Lower leg skin (tissue), 4 donors: ENCODE measurements at places on chromosomes 12 and 14. TPM values are rescaled to one million over a fixed set of nuclear protein-coding genes. Genes with fewer than 3 reads are reported as not detected.

- DNase-seq, result no peak
Measured at GRCh38 chr12:6049587-6049986, 74.9 kb downstream of the VWF start.

RTL1 gene
- total RNA-seq, result not detected

GRCh38 chr12:117518594-117519270 lies 157.3 kb upstream of the NOS1 start:
- no peak for DNase-seq

- DNase-seq, result no peak
Measured at GRCh38 chr14:70380824-70381223, 21.3 kb upstream of the COX16 start.

DNA sequence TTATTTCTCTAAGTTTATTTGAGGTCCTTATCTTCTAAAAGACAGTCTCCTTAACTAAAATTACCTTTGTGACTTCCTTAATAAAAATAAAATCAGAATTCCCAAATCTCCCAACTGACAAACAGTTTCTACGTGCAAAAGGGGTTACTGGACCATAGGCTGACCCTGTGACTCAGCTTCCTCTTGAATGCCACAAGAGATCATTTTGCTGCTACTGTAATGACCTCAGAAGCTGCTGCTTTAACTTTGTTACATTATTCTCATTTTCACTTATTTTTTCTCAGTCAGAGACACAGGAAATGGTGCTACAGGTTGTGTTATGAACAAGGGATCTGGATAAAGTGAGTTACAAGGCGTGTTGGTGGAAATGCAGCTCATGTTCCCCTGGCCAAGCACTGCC lies 132.2 kb upstream of the TMTC2 start:
- no peak for DNase-seq

VAMP1 gene
- total RNA-seq, result 6.6 TPM

ISCA2 gene
- total RNA-seq, result 4.1 TPM

DNA sequence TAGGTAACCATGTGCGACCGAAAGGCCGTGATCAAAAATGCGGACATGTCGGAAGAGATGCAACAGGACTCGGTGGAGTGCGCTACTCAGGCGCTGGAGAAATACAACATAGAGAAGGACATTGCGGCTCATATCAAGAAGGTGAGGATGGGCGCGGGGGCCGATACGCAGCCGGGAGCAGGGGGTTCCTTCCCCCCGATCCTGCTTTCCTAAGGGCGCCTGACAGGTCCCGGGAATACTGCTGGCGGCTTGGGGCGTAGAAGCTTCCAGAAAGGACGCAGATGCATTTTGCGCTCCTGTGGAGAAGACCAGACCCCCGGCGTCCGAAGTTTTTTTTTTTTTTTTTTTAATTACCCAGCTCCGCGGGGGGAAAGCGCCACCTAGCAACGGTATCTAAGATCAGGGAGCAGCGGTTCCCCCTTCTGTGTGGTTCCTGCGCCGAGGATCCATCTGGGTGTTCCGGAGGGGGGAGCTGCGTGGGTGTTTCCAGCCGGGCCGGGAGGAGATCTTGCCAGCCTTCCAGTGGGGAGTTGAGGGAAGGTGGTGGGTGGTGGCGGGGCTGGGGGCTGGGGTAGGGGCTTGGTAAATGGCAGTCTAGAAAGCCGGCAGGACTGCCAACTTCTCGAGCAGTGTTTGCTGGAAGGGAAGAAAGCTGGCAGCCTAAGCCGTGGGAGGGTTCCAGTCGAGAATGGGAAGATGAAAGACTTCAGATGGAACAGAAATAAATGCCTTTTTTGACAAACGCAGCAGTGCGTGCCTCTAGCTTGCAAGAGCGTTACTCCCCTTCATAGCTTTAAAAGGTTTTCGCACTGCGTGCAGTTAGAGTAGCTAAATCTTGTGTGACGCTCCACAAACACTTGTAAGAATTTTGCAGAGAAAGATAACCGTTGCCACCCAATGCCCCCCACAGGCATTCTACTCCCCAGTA lies 764 bp downstream of the DYNLL1 start:
- DNase-seq, result peak; percentile 92

DNA sequence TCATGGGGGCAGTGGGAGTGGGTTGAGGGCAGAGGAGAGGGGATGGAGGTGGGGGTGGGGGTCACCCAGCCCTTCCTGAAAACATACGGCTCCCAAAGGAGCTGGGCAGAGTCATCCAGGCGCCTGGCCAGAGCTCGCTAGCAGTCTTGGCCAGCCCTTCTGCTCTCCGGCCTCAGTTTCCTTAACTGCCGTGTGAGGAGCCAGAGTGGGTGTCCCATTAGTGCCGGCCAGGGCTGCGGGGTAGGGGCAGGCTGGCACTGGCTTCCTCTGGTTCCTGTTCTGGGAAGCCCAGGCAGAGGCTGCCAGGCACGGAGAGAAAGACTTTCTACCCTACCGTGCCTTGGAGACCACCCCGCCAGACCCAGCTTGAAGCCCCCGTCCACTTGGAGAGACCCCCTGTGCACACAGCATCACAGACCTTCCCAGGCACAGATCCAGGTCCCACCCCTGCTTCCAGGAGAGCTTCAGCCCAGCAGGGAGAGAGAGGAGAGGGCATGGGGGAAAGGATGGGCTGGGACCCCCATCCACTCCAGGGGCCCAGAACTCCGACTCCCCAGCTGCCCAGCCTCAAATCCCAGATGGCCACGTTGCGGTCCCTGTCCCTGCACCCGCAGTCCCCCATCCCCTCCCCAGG lies 93.3 kb downstream of the RFLNA start:
- DNase-seq, result no peak

DNA sequence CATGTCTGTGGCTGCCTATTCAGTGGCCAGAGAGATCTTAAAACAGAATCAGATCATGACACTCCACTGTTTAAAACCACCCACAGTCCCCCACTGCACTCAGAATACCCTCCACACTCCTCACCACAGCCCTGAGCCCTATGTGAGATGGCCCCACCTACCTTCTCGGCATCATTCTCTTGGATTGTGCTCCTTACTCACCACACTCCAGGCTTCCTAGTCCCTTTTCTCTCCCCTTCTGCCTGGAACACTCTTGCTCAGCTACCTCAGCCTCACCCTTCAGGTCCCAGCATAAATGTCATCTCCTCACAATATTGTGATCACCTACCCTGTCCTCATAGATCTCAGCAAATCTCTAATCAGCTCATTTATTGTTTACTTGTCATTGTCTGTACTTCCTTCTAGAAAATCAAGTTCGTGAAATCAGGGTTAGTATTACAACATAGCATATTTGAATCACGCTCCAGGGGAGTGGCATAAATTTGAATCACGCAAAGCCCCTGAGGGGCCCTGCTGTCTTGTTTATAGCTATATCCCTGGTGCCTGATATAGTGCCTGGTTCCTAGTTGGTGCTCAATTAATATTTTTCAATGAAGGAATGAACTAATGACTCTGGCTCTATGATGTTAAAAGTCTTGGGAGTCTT lies 42.8 kb downstream of the SLC35F4 start:
- DNase-seq, result no peak

MSRB3 gene
- 8.0 TPM for total RNA-seq

NKX2-1 gene
- total RNA-seq, result not detected

DNA sequence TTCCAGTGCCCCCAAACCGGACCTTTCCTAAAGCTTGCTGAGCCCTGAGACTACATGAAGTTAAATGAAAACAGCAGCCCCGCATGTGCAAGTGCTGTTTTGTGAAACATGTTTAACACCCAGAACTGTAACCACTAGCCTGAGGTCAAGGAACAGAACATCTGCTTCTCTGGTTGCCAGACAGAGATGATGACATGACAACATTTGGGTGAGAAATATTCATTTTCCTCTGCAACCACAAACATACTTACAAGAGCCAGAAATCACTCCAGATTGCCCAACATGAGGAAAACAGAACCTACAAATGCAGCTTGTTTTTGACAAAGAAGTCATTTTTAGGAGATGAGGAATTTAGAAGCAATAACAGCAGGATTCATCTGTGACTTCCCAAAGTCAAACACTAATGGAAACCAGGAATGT lies 110.4 kb downstream of the BCAT1 start:
- DNase-seq, result no peak

- DNase-seq, result no peak
Measured at GRCh38 chr14:36215217-36215598, 38.7 kb upstream of the PTCSC3 start.

FGF23 gene
- total RNA-seq, result not detected

- no peak for DNase-seq
Measured at GRCh38 chr14:65345266-65345665, 67.3 kb upstream of the FUT8 start.

GRCh38 chr14:101774006-101774795 lies 12.7 kb downstream of the PPP2R5C start:
- DNase-seq, result no peak

DNA sequence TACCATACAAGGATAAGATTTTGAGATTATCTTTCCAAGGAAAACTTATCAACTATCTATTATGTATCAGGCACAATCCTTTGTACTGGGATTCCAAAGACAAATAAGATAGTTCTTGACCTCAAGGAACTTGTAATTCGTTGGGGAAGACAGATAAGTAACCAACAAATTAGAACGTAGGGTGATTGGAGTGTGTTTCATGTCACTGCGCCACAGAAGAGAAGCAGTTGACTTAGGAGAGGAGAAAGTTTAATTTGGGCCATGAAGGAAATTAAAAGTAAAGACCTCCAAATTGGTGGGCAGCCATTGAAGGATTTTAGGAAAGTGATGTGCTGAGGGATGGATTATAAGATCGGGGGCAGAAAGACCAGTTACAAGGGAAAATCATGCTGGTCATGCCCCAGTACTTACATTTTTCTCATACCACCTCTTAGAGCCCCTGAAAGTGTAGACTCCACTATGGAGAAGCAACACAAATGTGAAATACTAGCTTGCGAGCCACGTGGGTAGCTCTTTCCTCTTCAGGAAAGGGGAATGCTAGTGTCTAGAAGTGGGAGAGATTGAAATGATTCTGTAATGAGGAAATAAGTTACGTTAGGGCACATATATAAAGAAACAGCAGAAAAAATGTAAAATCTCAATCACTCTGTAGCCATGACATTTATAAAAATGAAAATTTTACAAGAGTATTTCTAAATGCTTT lies 148.7 kb downstream of the ETV6 start:
- no peak for DNase-seq

- no peak for DNase-seq
Measured at GRCh38 chr12:95319694-95320331, 102.2 kb downstream of the VEZT start.

OTOGL gene
- total RNA-seq, result 0.56 TPM

DNA sequence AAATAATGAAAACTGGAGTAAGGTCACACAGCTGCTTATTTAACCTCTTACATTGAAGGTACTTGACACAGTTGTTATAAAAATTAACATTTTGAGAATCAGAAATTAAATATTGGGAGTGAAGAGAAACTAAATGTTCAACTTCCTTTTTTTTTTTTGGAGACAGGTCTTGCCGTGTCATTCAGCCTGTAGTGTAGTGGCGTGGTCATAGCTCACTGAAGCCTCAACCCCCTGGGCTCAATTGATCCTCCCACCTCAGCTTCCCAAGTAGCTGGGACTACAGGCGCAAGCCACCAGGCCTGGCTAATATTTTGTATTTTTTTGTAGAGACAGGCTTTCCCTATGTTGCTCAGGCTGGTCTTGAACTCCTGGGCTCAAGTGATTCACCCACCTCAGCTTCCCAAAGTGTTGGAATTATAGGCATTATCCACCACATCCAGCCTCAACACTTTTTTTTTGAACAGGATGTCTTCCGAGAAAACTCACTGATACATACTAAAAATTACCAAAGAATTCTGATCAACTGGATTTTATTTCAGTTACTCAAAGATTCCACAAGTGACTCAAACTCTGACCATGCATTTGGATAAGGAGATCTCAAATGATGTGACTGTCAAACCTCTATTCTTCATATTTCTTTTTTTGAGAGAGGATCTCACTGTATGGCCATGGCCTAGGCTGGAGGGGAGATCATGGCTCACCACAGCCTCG lies 35.4 kb downstream of the SGPP1 start:
- DNase-seq, result no peak

GRCh38 chr12:49705479-49706134 lies 1.6 kb downstream of the FMNL3 start:
- peak; percentile 16 for DNase-seq

GRCh38 chr14:101780390-101780789 lies 18.9 kb downstream of the PPP2R5C start:
- no peak for DNase-seq

SNRNP35 gene
- total RNA-seq, result 43.1 TPM

GRCh38 chr14:99543985-99544384 lies 60.0 kb downstream of the CCDC85C start:
- DNase-seq, result no peak

- DNase-seq, result no peak
Measured at GRCh38 chr12:120982659-120983058, 4.3 kb downstream of the HNF1A start.
